Lung (tissue), 17 donors: ENCODE measurements at places on chromosomes 16 and 17.

- peak; percentile 73 for DNase-seq
Observed at GRCh38 chr17:37744961-37745800, at the start of gene HNF1B. Gene HNF1B (minus strand): TSS chr17:37745059. CDS start chr17:37744884, 175 bp downstream.

DNA sequence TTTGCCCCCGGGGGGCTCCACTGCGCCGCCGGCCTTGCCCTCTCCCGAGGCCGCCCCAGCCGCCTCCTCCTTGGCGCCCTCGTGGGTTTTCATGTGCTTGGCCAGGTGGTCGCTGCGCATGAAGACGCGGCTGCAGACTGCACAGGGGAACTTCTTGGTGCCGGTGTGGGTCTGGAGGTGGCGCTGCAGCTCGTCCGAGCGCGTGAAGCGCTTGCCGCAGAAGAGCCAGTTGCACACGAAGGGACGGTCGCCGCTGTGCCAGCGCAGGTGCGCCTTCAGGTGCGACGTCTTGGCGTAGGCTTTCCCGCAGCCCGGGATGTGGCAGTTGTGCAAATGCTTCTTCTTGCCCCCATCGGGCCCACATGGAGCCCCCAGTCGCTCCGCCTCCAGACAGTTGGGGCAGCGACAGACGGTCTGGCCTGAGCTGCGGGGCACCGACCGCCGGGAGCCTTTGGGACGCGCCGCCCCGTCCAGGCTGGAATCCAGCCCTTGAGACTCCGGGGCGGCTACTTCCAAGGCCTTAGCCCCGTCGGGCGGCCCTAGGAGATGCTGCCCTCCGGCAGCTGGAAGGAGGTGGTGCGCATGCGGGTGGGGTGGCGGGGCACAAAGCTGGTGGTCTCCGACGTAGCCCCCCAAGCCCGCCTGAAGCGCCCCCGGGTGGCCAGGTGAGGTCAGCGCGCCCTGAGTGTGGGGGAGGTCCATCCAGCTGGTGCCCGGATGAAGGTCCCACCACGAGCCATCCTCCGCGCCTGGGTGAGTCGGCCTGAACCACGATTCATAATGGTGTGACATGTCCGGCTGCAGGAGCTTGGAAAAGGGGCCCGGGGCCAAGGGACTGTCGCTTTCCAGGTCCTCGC, 3.4 kb downstream of the SP6 start:
- no peak for DNase-seq

GRCh38 chr17:35747540-35748017, 5.5 kb downstream of the GAS2L2 start:
- peak; percentile 87 for DNase-seq

DNA sequence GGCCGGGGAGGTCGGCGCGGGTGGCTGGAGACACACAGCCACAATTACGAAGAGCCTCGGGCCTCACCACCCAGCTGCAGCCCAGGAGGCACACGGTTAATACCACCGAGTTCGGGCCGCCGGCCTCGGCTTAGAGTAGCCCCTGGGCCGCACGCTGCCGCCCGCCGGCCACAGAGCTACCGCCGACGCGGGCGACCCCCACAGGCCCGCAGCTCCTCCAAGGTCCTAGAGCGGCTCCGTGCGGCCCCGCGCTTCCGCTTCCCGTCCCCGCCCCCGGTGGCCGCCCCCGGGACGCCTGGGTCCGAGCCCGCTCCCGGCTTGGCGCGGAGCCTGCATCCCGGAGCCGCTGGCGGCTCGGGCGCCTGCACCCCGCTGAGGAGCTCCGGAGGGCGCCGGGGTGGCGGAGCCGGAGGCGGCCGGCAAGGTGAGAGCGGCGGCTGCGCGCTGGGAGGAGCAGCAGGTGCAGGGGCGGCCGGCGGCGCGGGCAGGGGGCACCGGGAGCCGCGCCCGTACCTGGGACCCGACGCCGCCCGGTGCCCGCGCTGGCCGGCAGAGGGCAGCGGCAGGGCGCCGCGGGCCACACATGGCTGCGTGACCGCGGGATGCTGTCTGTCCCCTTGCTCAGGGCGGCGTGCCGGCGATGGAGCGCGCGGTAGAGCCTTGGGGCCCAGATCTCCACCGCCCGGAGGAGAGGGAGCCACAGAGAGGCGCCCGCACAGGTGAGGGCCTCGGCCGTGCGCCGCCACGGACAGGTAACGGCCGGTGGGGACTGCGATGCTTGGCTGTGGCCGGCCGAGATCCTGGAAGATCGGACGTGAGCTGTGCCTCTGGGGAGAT, at the start of gene ZNF48:
Gene ZNF48 (plus strand): TSS at position 266 of the 837 bp plus-strand sequence. CDS start 375 bp downstream, at position 641.
- DNase-seq, result peak; percentile 94

DNA sequence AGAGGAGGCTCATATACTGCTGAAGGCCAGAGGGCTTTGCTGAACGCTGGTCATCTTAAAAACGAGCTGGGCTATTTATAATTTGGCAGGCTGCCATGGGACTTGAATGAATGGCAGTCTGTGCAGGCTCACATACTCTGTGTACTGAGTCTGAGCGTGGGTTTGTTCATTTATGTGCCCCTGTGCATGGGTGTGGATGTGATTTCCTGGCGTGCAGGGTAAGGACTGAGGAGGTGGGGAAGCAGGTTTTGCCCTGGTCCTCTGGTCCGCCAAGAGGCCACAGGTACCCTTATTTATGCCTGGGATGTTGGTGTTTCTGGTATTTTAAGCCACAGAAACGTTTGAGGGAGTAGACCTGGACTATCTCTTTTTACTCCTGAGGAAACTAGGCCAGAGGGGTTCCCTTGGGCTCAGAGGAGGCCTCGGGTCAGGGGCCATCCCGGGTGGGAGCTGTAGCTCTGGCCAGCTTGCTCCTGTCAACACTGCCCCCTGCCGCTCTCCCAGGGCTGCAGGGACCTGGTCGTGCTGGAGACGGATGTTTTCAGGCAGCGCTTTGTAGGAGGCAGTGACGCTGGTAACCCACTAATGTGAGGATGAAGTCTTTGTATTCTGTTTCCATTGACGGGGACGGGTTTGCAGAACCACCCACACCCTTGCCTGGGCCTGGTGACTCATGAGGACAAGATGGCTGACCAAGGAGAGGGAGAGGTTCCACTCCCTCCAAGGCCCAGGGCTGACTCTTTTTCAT, 184.4 kb downstream of the MSI2 start:
- DNase-seq, result peak; percentile 78

DNA sequence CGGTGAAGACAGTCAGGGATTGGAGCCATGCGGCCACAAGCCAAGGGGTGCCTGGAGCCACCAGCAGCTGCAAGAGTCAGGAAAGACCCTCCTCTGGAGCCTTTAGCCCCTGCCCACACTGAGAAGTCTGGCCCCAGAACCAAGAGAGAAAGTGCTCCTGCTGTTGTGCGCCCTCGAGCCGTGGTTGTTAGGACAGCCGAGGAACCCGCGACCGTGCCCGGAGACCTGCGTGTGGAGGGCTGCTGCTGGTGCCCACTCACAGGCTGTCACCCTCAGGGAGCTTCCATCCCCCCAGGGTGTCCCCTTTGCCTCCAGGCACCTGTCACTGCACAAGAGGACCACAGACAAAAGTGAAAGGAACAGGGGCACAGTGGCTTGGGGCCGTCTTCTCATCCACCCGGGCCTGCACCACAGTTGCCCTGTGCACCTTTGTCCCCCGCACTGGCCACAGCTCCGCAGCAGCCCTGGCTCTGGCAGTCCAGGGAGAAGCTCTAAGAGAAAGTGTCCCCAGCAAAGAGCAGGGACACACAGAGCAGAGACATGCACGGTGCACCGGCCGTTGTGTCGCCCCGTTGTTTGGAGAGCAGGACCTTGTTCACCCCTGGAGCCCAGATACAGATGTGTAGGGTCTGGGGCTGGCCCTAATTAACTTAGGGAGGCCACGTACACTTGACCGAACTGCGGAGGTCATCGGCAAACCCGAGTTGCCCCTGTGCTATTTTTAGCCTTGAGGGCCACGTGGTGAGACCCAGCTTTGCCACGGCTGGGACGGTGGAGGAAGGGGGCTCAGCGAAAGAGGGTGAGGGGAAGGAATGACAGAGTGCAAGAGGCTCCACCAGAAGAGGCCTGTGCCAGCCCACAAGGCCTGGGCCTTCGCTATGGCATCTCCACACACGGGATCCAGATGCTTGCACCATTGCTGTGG, 329.2 kb downstream of the C16orf95 start:
- no peak for DNase-seq

DNA sequence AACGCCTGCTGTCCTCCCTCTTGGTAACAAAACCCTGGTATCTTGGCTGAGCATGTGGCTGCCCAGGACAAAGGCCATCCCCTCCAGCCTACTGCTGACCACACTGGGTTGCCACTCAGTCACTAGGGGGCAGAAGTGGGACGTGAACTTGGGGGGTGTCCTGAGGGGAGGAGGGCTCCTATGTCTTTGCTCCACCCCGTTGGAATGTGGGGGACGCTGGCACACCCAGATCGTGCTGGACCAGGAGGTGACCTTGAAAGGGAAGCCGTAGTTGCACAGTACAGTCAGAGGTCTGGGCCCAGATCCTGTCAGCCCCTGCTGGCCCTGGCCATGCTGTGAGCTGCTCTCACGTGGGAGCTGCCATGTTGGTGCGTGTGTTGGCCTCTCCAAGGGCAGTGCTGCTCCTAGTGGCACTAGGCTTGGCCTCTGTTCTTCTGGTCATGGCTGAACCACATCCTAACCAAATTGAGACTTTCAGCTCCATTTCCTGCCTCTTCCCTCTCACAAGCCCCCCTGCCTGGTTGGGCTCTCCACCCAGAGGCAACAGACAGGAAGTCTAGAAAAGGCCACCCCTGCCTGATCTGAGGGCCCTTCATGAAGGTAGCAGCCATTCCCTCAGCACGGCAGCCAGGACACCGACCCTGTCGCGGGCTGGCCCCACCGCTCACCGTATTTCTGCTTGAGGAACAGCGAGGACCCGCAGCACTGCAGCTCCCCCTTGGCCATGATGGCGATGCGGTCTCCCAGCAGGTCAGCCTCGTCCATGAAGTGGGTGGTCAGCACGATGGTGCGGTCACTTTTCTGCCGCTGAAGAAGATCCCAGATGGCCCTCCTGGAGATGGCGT, 29.0 kb upstream of the RNPS1 start:
- DNase-seq, result peak; percentile 4

DNA sequence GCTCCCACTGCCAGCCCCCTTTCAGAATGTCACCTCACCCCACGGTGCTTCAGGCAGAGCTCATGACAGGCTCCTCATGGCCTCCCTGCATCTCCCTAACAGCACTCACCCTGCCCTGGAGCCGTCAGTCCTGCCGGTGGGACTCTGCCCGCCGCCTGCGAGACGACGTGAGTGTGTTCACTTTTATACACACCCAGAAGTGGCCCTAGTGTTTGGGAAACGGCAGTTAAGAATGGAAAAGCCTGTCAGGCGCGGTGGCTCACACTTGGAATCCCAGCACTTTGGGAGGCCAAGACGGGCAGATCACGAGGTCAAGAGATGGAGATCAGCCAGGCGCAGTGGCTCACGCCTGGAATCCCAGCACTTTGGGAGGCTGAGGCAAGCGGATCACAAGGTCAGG, 12.3 kb upstream of the CYTH1 start:
- no peak for DNase-seq

DNA sequence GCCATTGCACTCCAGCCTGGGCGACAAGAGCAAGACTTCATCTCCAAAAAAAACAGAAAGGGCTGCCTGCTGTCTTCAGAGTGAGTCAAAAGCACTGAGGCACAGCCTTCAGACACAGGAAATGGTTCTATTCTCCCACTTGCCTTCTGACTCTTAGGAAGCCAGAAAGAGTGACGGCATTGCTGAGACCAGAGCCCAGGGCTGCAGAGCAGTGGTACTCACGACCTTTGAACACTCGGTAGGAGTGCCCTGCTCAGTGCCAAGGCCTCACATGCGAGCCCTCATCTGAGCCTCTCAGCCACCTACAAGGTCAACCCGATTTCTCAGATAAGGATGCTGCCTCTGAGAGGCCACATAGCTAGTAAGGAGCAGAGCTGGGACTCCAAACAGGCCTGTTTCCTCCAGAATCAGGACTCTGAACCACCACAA, 3.5 kb upstream of the ITGAE start:
- no peak for DNase-seq

GRCh38 chr16:80852261-80852872, 48.0 kb upstream of the CDYL2 start:
- DNase-seq, result peak; percentile 43

GRCh38 chr16:29899516-29900101, at the start of gene SEZ6L2:
Gene SEZ6L2 (minus strand): TSS chr16:29899550. CDS start chr16:29899019, 531 bp downstream.
- peak; percentile 61 for DNase-seq

GRCh38 chr17:59174671-59175070, 19.1 kb downstream of the PRR11 start:
- DNase-seq, result no peak

DNA sequence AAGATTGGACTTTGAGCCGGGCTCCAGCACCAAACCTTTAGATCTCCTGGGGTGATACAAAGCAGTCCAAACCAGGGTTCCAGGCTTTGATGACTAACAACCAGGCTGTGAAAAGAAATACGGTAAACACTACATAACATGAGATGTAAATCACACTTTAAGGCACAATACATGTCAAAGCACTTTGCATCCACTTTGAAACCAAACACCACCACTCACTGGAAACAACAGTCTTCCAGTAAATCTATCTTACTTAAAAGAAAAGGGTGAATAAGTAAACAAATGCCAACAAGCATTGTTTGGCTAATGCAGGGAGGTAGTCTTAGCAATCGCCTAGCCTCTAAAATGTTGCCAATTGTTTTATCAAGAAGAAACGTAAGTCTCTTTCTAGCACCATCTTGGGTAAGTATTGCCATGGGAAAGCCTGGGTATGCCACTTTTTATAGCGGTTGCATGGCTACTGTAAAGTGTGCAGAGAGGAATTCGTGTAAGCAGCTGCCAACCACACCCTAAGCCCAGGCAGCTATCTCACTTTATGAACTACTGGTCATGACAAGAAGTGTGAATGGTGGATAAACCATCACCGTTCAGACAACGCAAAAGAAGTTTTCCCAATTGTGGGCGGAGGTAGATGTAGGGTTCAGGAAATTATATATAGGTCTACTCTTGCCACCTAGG, 267.4 kb upstream of the PSMD7 start:
- no peak for DNase-seq

DNA sequence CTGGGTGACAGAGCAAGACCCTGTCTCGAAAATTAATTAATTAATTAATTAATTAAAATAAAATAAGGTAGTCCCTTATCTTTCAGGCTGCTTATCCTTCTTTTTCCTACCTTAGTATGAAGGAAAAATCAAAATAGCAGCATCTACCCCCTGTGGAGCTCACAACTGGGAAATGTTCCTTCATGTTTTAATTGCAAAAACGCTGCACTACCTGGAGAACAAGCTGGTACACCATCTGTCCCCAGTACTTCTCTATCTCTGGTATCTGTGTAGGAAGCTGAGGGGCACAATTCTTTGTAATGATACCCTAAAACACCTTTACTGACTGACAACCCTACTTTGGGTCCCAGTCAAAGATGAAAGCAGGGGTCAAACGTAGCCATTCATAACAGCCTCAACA, 55.1 kb upstream of the MNT start:
- DNase-seq, result no peak

- no peak for DNase-seq
Observed at GRCh38 chr16:87223656-87224248, 93.4 kb downstream of the C16orf95 start.

GRCh38 chr17:1560101-1560857, 2.3 kb downstream of the PITPNA start:
- DNase-seq, result no peak
